ENCODE measurements at places on chromosomes 2 and 18. TPM values are rescaled to one million over a fixed set of nuclear protein-coding genes. Genes with fewer than 3 reads are reported as not detected.

DNA sequence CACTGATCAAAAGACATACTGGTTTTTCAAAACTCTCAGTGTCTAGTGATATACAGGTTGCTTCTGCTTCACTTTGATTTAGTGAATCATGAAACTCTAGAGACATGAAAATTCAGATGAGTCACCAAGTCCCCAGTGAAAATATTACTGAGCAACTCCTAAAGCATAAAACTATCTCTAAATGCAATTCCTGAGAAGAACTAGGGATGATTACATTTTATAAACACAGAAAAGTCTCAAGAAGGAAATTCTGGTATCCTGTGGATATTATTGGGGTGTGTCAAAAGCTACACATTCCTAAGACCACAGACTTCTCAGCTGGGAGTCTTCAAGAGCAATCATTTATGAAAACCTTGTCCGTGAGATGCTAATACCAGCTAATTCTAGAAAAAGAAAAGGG, 9.7 kb downstream of the LRRTM4 start:
- no peak for DNase-seq

DNA sequence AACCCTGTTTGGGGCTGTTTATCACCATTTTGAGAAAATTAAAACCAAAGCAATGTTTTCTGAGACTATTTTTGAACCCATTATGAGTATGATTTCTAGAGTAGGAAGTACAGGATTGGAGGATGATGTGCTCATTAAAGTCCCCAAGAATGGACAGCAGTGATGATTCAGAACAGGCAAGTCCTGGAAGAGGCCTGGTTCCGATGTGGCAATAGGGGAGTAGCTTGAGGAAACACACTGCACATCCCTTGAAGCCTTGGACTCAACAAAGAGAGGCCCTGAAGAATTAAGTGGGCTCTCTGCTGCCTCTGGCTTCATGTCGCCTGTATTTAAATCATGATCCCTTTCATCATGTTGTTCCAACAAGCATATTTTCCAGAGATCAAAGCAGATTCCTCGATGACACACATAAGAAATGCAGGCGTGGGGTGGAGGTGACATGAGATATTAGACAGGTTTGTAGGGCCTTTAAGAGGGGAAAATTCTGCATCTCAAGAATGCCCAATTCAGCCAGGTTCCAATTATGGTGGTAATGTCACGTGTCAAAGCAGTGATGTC, 242.2 kb downstream of the FHOD3 start:
- DNase-seq: no peak

GRCh38 chr2:179344280-179344964, 79.8 kb upstream of the SESTD1 start:
- DNase-seq: no peak

DNA sequence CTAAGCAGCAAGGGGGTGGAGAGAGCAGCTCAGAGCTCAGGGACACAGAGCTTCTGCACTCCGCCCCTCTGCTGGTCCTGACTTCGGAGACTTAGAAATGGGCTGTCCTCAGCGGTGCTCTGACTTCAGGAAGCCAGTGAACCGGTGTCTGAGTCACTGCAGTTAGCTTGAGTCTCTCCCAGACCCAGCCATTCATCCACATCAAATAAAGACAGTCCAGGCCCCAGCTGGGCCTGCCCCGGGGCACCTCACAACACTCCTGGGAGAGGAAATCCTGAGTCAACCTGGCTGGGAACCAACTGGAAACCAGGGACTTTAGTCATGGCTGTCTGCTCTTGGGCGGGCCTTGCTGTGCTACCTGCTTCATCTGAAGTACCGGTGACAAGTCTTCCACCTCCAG, 5.4 kb upstream of the ITGB6 start:
- DNase-seq: no peak

DNA sequence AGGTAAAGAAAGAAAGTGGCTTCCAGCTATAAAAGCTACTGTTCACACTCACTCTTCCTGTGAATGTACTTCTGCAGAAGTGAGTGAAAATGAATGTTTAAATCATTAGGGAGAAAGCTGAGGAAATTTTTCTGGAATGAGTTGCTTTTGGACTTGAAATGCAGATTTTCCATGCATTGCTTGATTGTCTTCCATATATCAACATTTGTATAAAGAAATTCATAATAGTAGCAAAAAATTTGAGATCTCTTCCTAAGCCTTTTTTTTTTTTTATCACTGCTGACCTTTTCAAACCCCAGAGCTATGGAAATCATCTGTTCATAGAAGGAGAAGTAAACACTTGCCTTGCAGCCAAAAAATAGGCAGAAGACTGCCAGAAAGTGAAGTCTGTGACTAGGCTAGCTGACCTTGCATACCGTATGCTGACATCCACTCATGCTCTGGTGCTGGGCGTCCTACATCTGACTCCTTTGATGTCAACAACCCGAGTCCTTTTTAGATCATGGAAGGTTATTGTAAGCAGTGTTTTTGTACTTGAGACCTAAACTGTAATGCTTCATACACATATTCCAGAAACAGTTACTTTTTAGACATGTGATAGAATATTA, 154.5 kb upstream of the RASGRP3 start:
- no peak for DNase-seq

- DNase-seq: no peak
Observed at GRCh38 chr18:11760498-11761167, 71.6 kb downstream of the GNAL start.

DNA sequence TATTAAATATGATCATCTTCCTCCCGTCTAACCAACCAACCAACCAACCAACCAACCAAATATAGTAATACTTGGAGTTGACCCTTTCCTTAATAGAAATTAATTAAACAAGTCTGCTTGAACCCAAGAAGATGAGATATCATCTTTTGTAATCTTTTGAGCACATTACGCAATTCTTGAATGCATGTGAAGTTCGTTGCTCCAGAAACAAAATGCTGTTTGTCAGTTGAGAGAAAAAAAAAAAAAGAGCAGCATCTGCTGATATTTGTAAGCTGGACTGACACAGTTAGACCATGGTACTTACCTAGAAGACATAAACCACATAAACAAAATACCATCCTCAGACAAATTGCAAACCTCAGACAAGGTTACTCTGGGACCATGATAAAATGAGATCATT, 9.2 kb upstream of the SERPINB2 start:
- no peak for DNase-seq

GRCh38 chr2:143729296-143729814, 600.1 kb downstream of the ARHGAP15 start:
- DNase-seq: no peak

- DNase-seq: no peak
Observed at GRCh38 chr18:29087616-29088246, 910.8 kb upstream of the CDH2 start.

GRCh38 chr2:207444756-207445155, 85.0 kb upstream of the CREB1 start:
- no peak for DNase-seq

DNA sequence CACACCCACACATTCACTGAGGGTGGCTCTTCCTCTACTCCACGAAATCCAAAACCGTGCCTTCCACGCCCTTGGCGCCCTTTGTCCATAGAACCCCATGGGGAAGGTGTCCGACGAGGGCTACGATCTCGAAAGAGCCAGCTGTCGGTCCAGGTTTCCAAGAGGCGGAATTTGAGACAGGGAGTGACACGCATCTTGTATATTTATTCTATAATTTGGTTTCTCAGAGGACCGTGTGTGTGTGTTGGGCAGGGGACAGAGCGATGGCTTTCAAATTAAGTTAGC, 726 bp downstream of the C2orf69 start:
- DNase-seq: no peak

DNA sequence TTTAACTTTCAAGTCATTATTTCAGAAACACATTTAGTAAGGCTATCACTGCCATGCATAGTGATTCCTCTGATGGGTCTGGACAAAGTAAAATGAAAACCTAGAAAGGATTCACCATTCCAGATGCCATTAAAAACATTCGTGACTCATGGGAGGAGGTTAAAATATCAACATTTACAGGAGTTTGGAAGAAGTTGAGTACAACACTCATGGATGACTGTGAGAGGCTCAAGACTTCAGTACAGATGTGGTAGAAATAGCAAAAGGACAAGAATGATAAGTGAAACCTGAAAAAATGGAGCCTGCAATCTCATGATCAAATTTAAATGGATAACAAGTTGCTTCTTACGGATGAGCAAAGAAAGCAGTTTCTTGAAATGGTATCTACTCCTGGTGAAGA, 5.8 kb upstream of the TWSG1 start:
- DNase-seq: no peak

DNA sequence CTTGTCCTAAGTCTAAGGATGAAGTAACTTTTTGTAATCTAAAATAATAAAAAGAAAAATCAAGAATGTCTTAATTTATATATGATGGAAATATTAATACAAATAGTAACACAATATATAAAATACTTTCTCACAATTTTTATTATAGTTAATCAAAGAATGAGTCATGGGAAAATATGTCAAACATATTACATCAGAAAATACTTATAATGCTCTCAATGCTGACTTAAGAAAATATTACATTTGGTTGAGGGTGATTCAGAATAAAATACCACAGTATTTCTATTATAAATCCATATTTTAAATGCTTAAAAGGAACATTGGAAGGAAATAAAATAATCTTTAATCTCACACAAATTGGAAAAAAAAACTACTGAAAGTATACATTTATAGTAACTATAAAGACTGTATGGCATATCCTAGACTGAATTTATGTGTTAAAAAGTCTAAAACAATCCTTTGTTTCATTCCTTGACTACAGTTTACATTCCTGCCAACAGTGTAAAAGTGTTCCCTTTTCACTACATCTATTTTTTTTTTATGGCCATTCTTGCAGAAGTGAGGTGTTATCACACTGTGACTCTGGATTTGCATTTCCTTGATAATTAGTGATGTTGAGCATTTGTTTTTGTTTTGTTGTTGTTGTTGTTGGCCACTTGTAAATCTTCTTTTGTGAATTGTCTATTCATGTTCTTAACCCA, 1573.5 kb upstream of the ACVR2A start:
- DNase-seq: no peak

GRCh38 chr18:61155586-61155985, 177.6 kb upstream of the CDH20 start:
- DNase-seq: no peak

DNA sequence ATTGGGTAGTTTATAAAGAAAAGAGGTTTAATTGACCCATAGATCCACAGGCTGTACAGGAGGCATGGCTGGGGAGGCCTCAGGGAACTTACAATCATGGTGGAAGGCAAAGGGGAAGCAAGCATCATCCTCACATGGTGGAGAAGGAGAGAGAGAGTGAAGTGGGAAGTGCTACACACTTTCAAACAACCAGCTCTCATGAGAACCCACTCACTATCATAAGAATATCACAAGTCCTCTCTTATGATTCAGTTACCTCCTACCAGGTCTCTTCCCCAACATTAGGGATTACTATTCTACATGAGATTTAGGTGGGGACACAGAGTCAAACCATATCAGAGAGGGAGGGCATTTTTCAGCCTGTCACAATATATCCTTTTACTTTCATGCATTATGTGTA, 22.7 kb upstream of the DOCK10 start:
- DNase-seq: no peak

DNA sequence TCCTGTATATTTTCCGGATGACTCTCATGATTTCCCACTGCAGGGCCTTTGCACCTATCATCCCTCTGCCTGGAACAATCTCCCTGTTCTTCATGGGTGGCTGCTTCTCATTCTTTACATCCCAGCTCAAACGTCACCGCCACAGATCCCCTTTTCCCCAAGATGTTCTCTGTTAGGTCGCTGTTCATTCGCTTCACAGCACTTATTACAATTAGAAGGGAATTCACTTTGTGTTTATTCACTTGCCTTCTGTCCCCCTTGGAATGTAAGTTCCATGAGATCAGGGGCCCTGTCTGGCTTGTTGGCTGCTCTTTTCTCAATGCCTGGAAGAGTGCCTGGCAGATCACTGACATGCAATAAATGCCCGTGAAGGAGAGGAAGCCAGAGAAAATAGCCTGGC, 106.7 kb downstream of the FOXI3 start:
- DNase-seq: no peak

GRCh38 chr2:190380962-190381412, 27.2 kb upstream of the MFSD6 start:
- no peak for DNase-seq

- DNase-seq: no peak
Observed at GRCh38 chr2:47023332-47023731, 107.7 kb upstream of the MCFD2 start.

DNA sequence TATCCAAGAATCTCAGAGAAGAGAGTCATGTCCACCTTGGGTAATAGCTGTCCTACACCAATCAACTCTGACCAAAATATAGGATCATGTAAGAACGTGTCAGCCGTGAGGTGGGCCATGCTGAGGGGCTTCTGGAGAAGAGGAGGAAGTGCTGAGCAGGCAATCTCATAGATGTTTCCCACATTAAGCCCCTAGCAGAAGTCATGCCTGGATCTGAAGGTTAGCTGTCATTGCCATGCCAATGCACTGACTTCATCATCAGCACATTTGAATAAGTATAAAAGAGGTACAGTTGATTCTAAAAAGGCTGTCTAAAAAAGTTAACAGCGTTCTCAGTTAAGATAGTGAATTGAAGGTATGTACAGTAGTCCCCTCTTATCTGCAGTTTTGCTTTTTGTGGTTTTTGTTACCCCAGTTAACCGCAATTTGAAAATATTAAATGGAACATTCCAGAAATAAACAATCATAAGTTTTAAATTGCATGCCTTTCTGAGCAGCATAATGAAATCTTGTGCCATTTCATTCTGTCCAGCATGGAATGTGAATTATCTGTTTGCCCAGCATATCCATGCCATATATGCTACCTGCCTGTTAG, 67.2 kb upstream of the TMEM17 start:
- no peak for DNase-seq

GRCh38 chr2:45962177-45962921, 310.9 kb downstream of the PRKCE start:
- peak; percentile 80 for DNase-seq

GRCh38 chr2:595141-595815, 81.9 kb downstream of the TMEM18 start:
- DNase-seq: no peak

DNA sequence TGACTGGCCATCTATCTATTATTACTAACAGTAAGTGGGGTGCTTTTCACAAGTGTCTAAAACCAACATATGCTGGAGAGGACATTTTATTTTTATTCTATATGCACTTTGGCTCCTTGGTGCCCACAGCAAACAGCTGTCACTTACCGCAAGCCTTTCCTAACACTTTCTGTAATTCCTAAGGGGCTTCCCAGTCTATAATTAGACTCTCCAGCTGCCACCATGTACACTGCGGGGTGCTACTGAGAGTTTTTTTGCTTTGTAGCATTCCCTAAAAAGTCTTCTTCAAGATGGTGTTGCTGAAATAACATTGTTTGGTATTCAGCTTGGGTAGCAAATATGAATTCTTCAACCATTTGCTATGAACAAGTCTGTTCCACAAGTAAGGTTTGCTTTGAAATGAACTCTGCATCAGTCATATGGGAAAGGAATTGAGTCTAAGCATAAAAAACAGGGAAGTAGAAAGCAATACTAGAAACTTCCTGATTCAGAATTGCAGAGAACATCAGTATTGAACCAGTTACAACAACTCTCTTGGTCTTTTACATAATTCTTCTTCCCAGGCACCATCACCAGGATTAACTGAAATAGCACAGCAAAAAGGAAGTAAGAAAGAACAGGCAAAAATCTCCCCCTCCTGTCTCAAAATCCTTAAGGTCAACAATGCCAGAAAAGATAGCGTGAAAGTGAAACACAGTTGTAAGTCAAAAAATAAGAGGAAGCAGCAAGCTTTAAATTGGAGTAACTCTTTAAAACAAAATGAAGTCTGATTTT, 28.6 kb downstream of the EPB41L3 start:
- DNase-seq: no peak

GRCh38 chr2:9256570-9257043, 50.0 kb downstream of the ASAP2 start:
- DNase-seq: no peak

Gene IL36A
- not detected for total RNA-seq

Gene ASAP2
- 4.0 TPM for total RNA-seq

Gene SGPP2
- total RNA-seq: 0.23 TPM

Gene TRIM43B
- total RNA-seq: not detected

All from left lobe of liver (tissue), 2 donors.